ENCODE measurements at places on chromosomes 1 and 21. TPM values are rescaled to one million over a fixed set of nuclear protein-coding genes. Genes with fewer than 3 reads are reported as not detected.

The PROK1 gene
- 0.41 TPM for total RNA-seq

The FMN2 gene
- 0.52 TPM for total RNA-seq

The LHX4 gene
- not detected for total RNA-seq

The RAVER2 gene
- 12.8 TPM for total RNA-seq

The TSACC gene
- not detected for total RNA-seq

The PRELP gene
- total RNA-seq, result 91.8 TPM

The CFAP74 gene
- 0.35 TPM for total RNA-seq

The PCP4 gene
- 1.0 TPM for total RNA-seq

The RBP7 gene
- 8.7 TPM for total RNA-seq

The CLCNKA gene
- not detected for total RNA-seq

- H3K4me1 ChIP-seq, result no peaks in the 10 kb centered on the region
- no peak for DNase-seq
- H3K4me3 ChIP-seq, result no peak overlapping the region
- no peak overlapping the region for H3K27ac ChIP-seq
- no peaks in the 10 kb centered on the region for H3K27me3 ChIP-seq
Measured at GRCh38 chr1:182426442-182427430, 23.2 kb upstream of the RGSL1 start.

GRCh38 chr21:28749536-28749935 lies 243.1 kb downstream of the LTN1 start:
- H3K4me1 ChIP-seq, result peaks cover 3% of the 10 kb centered on the region
- no peak for DNase-seq
- no peak overlapping the region for H3K4me3 ChIP-seq
- no peaks in the 10 kb centered on the region for H3K27me3 ChIP-seq
- H3K36me3 ChIP-seq, result no peaks in the 10 kb centered on the region

DNA sequence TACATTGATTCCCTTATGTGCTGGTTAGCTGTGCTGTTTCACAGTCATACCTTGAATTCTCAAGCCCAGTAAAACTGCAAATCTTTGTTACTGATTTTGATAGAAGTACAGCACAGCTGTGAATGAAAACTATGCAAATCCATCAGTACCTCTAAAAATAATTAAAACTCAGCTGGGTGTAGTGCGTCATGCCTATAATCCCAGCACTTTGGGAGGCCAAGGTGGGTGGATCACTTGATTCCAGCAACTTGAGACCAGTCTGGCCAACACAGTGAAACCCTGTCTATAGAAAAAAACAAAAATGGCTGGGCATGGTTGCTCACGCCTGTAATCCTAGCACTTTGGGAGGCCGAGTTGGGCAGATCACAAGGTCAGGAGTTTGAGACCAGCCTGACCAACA lies 61.2 kb downstream of the NUP210L start:
- no peak for DNase-seq
- no peak overlapping the region for H3K27ac ChIP-seq

DNA sequence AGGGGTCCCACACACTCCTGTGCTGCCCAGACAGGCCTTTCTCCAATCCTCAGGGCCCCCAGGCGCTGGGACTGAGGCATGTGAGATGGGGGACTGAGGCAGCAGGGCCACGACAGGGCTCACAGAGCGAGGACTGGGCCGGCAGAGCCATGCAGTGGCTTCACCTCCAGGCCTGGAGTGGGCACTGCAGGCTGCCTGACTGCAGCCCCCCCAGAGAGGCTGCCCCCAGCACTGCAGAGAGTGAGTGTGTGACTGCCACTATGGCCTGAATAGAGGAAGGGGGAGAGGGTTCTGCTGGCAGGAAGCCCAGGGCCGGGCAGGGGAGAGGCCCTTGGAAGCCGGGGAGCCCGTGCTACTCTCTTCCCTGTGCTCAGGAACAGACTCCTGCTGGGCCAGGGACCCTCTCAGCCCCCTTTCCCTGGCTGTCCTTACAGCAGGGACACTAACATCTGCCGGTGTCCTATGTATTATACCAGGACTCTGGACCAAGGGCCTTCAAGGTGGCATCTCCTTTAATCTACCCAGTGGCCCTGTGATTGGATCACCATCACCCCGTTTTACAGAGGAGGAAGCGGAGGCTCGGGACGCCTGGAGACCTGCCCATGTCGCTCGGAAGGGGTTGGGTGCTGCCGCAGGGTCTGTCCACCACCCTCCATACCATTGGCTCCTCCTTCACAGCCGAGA lies 20.2 kb upstream of the PLEKHG5 start:
- DNase-seq, result no peak
- peaks cover 5% of the 10 kb centered on the region for H3K4me1 ChIP-seq
- H3K36me3 ChIP-seq, result no peaks in the 10 kb centered on the region
- no peak overlapping the region for H3K27ac ChIP-seq
- H3K4me3 ChIP-seq, result no peak overlapping the region

GRCh38 chr1:165414620-165415019 lies 30.3 kb downstream of the RXRG start:
- no peaks in the 10 kb centered on the region for H3K4me1 ChIP-seq
- DNase-seq, result no peak
- no peak overlapping the region for H3K27ac ChIP-seq
- H3K36me3 ChIP-seq, result no peaks in the 10 kb centered on the region
- no peaks in the 10 kb centered on the region for H3K27me3 ChIP-seq

DNA sequence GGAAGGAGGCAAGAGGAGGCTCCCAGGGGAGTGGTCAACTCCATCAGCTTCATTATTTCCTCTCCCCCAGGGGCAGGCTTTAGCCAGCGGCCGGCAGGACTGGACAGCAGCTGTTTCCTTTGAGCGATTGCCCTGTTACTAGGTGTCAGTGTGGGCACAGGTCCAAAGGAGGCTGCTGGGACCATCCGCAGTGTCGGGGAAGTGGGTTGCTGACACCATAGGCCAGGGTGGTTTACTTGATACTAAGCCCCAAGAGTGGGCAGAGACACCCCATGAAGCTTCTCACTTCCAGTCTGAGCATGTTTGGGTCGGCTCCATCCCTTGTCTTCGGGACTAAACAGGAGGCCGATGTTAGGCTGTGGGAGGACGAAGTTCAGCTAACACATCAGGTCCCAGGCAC lies 63.6 kb downstream of the KAZN start:
- peaks cover 6% of the 10 kb centered on the region for H3K4me1 ChIP-seq
- no peak overlapping the region for H3K4me3 ChIP-seq
- H3K27me3 ChIP-seq, result no peaks in the 10 kb centered on the region
- H3K27ac ChIP-seq, result no peak overlapping the region
- DNase-seq, result no peak

DNA sequence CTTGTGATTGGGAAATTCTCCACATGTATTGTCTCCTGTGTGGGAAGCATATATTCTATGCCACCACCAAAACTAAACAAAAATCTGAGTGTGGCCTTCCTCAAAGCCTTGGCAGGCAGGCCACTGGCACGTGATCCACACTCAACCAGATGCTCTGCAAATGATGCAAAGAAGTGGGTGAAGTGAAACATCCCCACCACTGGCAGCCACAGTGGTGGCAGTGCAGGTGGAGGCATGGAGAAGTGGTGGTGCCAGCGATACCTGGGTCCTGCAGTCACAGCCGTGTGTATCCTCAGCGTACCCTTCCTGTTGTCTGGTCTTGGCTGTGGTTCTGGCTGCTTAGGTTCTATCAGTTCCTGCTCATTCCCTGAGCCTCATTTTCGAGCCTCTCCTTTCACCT lies 65.2 kb downstream of the PLPPR5 start:
- H3K27ac ChIP-seq, result no peak overlapping the region
- H3K27me3 ChIP-seq, result no peaks in the 10 kb centered on the region
- no peak for DNase-seq
- H3K4me3 ChIP-seq, result no peak overlapping the region

DNA sequence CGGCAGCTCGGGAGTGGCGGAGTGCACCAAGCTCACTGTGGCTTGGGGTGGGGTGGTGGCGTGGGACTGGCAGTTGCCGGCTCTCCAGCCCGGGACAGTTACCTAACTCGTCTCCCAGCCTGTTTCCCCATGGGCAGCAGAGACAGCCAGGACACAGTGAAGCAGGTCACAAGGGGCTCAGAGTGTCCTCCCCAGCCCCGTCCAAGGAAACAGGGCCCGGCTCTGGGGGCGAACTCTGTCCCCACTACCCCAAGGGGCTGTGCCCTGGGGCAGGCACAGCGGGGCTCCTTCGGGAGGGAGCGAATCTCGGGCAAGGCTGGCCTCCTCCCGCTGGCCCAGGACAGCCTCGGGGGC lies 759 bp downstream of the GPR157 start:
- no peaks in the 10 kb centered on the region for H3K36me3 ChIP-seq
- H3K4me3 ChIP-seq, result peak overlapping the region; percentile 65
- peak overlapping the region; percentile 85 for H3K27ac ChIP-seq
- peaks cover 20% of the 10 kb centered on the region for H3K4me1 ChIP-seq
- DNase-seq, result peak; percentile 83

- peaks cover 3% of the 10 kb centered on the region for H3K4me1 ChIP-seq
- no peak overlapping the region for H3K4me3 ChIP-seq
- H3K36me3 ChIP-seq, result no peaks in the 10 kb centered on the region
- H3K27me3 ChIP-seq, result no peaks in the 10 kb centered on the region
Measured at GRCh38 chr1:76891931-76892622, 24.8 kb downstream of the ST6GALNAC5 start.

GRCh38 chr1:54596756-54597155 lies 26.6 kb downstream of the FAM151A start:
- H3K27ac ChIP-seq, result no peak overlapping the region
- H3K4me1 ChIP-seq, result no peaks in the 10 kb centered on the region
- no peak for DNase-seq
- H3K36me3 ChIP-seq, result no peaks in the 10 kb centered on the region

DNA sequence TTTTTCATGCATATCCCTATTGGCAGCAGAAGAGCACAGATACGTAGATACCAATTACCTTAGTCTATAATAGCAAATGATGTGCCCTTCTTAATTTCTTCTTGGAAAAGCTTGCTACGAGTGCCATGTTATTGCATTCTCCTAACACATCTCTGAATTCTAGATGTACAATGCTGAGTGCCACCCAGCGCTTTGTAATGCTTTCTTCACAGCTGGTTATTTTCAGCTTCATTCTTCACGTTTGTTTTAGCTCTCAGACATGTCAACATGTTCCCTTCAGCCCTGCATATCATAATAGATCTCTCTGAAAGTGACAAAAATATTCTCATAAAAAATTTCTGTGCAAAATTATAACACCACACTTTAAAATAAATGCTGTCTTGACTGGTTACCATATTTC lies 981.2 kb downstream of the TTLL7 start:
- H3K4me3 ChIP-seq, result no peak overlapping the region
- H3K4me1 ChIP-seq, result no peaks in the 10 kb centered on the region
- no peaks in the 10 kb centered on the region for H3K27me3 ChIP-seq
- H3K36me3 ChIP-seq, result no peaks in the 10 kb centered on the region
- no peak overlapping the region for H3K27ac ChIP-seq

GRCh38 chr1:119375366-119375765 lies 6.8 kb downstream of the HAO2 start:
- H3K4me1 ChIP-seq, result no peaks in the 10 kb centered on the region
- H3K27ac ChIP-seq, result no peak overlapping the region
- DNase-seq, result no peak
- H3K27me3 ChIP-seq, result no peaks in the 10 kb centered on the region
- H3K4me3 ChIP-seq, result no peak overlapping the region
- no peaks in the 10 kb centered on the region for H3K36me3 ChIP-seq

- H3K27me3 ChIP-seq, result no peaks in the 10 kb centered on the region
- H3K4me3 ChIP-seq, result no peak overlapping the region
- peaks cover 76% of the 10 kb centered on the region for H3K36me3 ChIP-seq
Measured at GRCh38 chr1:114719424-114719787, 2.8 kb upstream of the NRAS start.

- H3K4me1 ChIP-seq, result peaks cover 9% of the 10 kb centered on the region
- DNase-seq, result no peak
- H3K27me3 ChIP-seq, result no peaks in the 10 kb centered on the region
- no peak overlapping the region for H3K4me3 ChIP-seq
Measured at GRCh38 chr1:154726443-154726842, 118.5 kb upstream of the ADAR start.

- no peak overlapping the region for H3K27ac ChIP-seq
- no peaks in the 10 kb centered on the region for H3K4me1 ChIP-seq
- H3K27me3 ChIP-seq, result no peaks in the 10 kb centered on the region
- H3K4me3 ChIP-seq, result no peak overlapping the region
- H3K36me3 ChIP-seq, result no peaks in the 10 kb centered on the region
Measured at GRCh38 chr1:9459816-9460407, 79.4 kb upstream of the SLC25A33 start.

- no peaks in the 10 kb centered on the region for H3K27me3 ChIP-seq
- no peaks in the 10 kb centered on the region for H3K4me1 ChIP-seq
- peaks cover 79% of the 10 kb centered on the region for H3K36me3 ChIP-seq
Measured at GRCh38 chr1:16631248-16632043, 18.1 kb upstream of the NBPF1 start.

DNA sequence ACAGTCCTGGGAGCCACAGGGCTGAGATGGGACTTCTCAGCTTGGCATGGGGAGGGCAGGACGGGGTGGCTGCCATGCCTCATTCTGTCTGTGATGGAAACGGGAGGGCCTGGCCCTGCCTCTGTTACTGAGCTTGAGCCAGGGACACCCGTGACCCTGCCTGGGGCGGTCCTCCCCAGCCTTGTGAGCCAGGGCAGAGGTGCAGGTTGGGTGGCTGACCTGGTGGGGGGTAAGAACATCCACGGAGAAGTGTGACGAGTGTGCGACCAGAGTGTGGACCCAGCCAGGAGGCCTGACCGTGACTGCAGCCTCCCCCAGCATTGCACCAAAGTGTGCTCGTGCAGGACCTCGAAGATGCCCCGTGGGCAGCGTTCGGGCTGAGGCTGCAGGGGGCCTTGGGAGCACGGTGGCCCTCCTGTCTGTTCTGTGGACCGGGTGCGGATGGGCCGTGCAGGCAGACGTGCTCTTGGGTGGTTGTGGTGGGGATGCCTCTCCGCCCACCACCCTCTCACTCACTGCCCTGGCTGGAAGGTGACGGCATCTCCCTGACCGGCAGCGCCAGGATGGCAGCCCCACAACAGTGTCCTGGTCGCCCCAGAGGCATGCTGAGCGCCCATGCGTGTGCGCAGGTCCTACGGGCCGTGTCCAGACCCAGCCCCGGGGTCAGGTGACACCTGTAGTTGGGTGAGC lies 45.4 kb downstream of the SKI start:
- peaks cover 88% of the 10 kb centered on the region for H3K4me1 ChIP-seq
- peaks cover 6% of the 10 kb centered on the region for H3K36me3 ChIP-seq
- H3K4me3 ChIP-seq, result no peak overlapping the region
- DNase-seq, result no peak

DNA sequence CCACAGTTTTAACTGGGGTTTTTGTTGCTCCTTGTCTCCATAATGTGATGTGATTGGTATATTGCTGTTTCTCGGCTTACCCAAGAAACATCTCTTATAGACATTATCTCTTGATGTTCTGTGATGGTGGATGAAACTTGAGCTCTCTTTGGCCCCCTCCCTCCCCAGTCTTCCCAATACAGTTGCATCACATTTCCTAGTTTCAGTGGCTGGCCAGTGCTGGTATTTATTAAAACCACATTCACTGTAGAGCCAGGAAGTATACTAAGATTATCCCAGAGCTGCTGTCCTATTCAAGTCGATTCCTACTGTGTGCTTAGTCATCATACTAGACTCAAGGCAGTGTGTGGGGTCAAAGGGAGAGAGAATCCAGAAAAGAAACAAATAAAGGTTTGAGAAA lies 244.4 kb downstream of the KAZN start:
- no peak for DNase-seq
- no peaks in the 10 kb centered on the region for H3K27me3 ChIP-seq
- H3K27ac ChIP-seq, result no peak overlapping the region
- no peaks in the 10 kb centered on the region for H3K36me3 ChIP-seq
- H3K4me1 ChIP-seq, result no peaks in the 10 kb centered on the region

Measured in upper lobe of right lung (tissue), 1 donor.